ENCODE measurements at places on chromosomes 7 and 10.
A peak's percentile ranks its signal among the peaks of the same experiment; 100 is the strongest.

- no peak for DNase-seq
Measured at GRCh38 chr10:34649385-34649784, 165.7 kb downstream of the PARD3 start.

DNA sequence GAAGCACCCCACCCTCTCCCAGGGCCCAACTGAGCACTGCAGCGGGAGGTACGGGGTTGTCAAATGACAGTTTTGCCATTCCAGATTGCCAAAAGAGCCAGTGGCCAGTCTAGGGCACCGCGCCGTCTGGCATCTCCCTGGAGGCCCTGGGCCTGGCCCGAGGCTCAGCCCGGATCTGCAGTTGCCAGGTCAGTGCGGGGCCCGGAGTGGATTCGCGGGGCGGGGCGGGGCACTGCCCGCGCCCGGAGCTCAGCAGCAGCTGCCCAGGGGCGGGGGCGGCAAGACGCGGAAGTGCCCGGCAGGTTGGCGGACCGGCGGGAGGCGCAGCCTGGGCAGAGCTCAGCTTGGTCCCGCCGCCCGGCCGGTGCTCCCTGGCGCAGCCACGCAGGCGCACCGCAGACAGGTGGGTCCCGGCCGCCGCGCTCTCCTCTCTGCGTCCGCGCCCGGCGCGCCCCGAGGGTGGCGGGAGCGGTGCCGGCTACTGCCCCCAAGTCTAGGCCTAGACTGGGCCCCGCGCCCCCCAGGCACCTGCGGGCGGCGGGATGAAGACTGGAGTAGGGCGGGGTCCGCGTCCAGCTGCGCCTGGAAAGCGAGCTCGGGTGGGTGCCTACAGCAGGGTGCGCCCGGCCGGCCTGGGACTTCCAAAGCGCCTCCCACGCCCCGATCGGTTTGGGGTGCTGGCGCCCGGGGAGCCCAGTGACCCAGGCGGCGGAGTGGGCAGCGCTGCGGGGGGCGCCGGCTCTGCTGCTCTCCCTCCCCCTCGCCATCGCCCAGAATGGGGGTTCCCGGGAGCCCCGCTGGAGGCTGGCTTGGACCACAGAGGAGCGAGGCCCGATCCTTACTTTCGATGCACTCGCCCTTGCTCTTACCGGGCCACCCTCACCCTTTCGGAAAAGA is at the start of gene IRF5:
TSS of gene IRF5 (plus strand) at position 281 of the 897 bp plus-strand sequence. CDS start 4,155 bp downstream, outside the sequence.
- no peak for DNase-seq

GRCh38 chr7:29734246-29734731 is 72.0 kb upstream of the WIPF3 start:
- DNase-seq: no peak

DNA sequence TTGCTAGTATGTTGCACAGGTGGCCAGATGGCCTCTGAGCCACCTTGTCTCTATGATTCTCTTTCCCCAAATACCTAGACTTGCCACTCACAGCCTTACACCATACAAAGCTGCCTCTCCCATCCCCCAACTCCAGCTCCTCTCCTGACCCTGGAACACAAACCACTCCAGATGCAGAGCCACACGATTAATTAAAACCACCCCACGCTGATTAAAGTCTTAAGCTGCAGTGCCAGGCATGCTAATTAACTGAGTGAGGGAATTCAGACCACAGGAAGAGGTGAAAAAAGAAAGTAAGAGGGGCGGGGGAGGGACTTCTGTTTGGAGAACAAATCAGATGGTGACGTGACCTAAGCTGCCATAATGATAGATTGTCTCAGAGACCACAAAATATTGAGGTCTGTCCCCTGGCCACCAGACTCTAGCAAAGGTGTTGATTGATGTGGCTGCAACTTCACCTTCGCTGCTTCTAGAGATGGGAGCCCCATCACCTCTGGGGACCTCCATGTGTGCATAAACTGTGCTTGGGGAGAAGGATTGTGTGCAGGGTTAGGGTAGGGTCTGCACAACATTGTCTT is 331.3 kb downstream of the PLXNA4 start:
- DNase-seq: peak; percentile 36

DNA sequence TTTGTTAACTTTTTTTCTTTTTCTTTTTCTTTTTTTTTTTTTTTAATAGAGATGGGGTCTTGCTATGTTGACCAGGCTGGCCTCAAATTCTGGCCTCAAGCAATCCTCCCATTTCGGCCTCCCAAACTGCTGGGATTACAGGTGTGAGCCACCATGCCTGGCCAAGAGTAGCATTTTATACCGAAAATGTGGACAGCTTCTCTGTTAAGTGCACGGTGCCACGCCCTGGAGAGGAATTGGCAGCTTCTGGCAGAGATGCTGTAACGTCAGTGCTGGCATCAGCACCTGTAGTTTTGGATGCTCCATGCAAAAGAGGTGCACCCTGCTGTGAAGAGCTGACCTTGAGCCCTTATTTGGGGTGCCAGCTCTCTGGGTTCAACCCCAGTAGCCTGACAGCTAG is 18.2 kb downstream of the IL15RA start:
- DNase-seq: no peak
